Stimulated activated CD8-positive, alpha-beta memory T cell treated with anti-CD3 and anti-CD28 coated beads, Interleukin-15, amount 100 ng/mL, for 24 hours (primary cell): ENCODE measurements at places on chromosomes 16 and 17.

- no peak for DNase-seq
These were observed 26.6 kb upstream of the GINS3 start for GRCh38 chr16:58365623-58366022.

- DNase-seq: no peak
These were observed 162.0 kb downstream of the CHD9 start for GRCh38 chr16:53216798-53217197.

GRCh38 chr17:1557355-1558095 is 5.1 kb downstream of the PITPNA start:
- DNase-seq: no peak

DNA sequence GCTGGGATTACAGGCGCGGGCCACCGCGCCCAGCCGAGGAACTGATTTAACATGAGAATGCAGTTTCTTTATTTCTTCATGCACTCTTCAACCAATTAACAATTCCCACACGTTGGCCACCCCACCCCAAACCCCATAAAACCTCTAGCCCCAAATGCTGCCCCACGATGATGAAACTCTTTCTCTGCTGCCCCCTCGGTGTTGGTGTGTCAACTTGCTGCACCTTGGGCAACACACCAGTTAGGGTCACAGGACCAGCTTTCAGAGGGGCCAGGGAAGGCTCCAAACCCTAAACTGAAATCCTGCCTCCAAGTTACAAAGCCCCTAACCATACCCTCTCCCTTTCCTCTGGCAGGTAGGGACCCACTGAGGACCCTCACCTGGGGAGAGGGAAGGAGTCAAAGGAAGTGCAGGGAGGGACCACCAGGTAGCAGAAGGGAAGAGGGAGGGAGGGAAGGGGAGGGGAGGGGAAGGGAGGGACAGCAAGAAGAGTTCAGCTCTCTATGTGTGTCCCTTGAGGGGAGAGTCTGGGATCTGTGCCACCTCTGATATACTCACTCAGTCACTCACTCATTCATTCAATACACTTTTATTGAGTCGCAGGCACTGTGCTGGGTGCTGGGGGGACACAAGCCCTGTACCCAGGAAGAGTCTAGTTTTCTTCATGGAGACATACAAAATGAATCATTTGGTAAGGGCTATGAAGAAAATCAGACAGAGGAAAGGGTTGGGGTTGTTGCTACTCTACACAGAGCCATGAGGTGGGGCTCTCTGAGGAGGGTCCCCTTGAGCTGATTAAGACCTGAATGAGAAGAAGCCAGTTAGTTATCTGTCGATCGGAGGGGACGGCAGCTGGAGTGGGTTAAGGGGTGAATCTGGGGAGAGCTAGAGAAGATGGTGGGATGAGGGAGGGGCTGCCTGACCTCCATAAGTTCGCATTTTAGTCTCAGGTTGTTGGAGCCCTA is 3.9 kb downstream of the PLXDC1 start:
- no peak for DNase-seq

GRCh38 chr16:89319886-89320781 is 102.6 kb downstream of the ZNF778 start:
- DNase-seq: no peak

- no peak for DNase-seq
These were observed 135.7 kb upstream of the C16orf82 start for GRCh38 chr16:26930786-26931581.

GRCh38 chr17:42354956-42355843 is 33.0 kb downstream of the STAT3 start:
- no peak for DNase-seq

GRCh38 chr16:86597880-86598606 is 19.7 kb downstream of the FOXL1 start:
- no peak for DNase-seq

- DNase-seq: no peak
These were observed 407.6 kb downstream of the TMEM114 start for GRCh38 chr16:8182761-8183160.

GRCh38 chr17:14468858-14469257 is 168.0 kb downstream of the HS3ST3B1 start:
- DNase-seq: no peak

DNA sequence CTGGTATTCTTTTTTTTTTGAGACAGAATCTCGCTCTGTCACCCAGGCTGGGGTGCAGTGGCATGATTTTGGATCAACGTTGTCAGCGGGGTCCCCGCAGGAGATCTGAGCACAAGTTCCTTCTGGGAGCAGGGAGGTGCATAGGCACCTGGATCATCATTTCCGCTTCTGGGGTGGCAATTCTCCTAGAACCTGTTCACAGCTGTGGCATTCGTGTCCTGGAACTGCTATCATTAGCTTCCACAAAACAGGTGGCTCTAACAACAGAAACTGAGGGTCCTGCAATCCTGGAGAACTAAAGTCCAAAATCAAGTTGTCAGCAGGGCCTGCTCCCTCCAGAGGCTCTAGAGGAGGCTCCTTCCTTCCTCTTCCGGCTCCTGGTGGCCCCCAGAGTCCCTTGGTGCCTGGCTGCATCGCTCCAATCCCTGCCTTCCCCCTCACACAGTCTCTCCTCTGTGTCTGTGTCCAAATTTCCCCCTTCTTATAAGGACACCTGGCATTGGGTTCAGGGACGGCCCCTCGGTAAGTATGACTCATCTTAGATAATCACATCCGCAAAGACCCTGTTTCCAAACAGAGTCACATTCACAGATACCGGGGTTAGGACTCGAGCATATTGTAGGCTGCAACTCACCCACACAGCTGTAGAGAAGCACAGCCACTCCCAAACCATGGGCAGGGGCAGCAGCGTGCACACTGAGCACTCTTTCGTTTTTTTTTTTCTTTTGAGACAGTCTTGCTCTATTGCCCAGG is 43.5 kb upstream of the KLHDC4 start:
- DNase-seq: no peak

GRCh38 chr16:23670137-23670776 is 8.4 kb upstream of the PLK1 start:
- no peak for DNase-seq

DNA sequence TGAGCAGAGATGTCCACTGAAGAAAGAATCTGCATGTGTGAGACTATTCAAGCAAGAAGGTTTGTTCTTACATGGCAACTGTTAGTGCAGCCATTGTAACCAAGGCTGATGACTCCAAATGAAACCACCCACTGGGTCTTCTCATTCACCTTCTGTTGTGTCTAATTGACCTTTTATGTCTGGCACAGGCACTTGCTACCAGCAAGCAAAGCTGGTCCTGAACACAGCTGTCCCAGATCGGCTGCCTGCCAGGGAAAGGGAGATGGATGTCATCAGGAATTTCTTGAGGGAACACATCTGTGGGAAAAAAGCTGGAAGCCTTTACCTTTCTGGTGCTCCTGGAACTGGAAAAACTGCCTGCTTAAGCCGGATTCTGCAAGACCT is 3.6 kb downstream of the CDC6 start:
- DNase-seq: no peak

GRCh38 chr17:61279476-61280145 is 120.0 kb upstream of the TBX2 start:
- DNase-seq: no peak

DNA sequence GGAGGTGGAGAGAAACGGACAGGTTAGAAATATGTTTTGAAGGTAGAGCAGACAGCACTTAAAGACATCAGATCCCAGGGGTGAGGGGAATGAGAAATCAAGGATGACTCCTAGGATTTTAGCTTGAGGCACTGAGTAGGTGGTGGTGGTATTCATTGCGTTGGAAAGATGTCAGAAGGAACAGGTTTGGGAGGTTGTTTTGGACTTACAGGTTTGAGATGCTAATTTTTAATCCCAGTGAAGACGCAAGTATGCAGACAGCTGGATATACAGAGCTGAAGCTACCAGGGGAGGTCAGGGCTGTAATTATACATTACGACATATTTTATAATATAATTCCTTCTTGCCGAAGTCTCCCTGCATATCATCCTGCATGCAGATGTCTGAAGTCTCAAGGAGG is 433.3 kb downstream of the XYLT1 start:
- no peak for DNase-seq

DNA sequence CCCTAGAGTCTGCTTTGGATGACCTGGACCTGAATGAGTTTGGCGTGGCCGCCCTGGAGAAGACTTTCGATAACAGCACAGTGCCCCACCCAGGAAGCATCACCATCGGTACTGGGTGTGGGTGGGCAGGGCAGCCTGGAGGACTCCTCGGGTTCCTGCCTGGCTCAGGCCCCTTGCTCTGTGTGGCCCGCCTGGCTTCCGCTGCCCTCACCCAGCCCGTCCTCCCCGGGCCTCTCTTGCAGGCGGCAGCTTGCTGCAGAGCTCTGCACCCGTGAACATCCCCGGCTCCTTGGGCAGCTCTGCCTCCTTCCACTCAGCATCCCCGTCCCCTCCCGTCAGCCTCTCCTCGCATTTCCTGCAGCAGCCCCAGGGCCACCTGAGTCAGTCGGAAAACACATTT is 24.5 kb downstream of the UNC13D start:
- no peak for DNase-seq

DNA sequence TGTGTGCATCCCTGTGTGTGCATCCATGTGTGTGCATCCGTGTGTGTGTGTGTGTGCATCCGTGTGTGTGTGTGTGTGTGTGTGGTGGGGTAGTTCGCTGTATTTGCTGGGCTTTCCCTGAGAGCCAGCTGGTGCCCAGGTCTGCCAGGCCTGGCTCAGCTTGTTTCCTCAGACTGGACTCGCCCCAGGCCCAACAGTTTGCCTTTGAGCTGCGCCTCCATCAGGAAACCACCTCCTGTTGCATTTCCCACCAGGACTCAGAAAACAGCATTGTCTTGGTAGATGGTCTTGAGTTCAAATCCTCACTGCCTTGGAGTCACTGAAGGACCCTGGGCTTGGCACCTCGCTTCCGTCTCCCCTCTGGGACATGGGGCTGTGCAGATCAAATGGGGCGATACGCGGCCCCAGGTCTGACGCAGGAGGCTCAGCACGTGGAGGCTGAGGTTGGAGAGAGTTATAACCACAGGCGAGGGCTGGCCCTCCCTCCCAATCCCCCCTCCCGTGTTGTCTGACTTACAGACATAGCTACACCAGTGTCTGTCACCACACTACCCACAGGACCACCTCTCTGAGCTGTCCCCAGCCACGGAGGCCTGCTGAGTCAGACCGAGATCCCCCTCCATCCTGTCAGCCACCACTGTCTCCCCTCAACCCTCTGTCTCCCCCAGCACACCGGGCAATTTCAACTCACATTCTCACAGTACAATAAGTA is 4.7 kb downstream of the ITGAE start:
- peak; percentile 49 for DNase-seq

GRCh38 chr16:67666032-67666551 is 458 bp downstream of the ENKD1 start:
- DNase-seq: no peak

DNA sequence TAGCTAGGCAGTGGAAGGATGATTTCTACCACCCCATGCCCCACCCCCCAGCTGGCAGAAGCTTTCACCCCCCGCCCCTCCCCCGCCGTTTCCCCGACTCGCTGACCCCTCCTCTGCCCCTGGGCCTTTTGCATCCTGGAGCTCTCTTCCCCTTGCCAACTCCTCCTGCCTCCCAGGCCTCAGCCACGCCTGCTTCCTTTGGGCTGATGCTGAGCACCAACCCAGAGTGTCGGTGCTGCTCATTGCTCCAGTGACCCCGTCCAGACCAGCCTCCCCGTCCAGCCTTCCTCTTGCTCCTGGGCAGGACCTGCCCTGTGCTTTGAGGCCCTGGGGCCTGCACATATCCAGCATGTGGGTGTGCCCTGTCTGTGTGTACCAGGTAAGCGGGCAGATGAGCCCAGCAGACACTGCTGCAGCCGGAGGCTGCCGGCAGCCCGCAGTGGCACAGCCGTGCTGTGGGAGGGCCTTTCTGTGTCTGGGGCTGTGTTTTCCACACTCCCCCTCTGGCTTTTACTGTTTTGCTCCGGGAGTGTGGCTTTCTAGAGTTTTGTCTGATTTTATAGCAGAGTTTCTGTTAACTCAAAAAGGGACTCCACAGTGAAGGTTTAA is 72.9 kb downstream of the JPH3 start:
- DNase-seq: no peak

DNA sequence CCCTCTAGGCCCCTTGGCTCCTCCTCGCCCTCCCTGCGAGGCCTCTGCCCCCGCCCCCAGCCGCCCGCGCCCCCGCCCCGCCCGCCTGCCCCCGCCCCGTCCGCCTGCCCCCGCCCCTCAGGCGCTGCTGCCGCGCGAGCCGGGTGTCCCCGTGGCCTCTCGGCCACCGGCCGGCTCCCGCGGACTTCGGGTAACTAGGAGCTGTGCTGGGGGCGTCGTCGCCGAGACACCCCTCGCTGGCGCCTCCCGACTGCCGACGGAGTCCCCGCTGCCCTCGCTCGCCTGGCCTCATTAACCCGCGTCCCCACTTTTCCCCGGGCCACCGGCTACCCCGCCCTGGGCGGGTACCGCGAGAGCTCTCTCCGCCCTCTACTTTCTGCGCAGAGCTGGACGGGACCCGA is at the start of gene TLCD1:
TSS of gene TLCD1 (minus strand) at position 8 of the 401 bp plus-strand sequence. CDS start 136 bp downstream, outside the sequence.
- no peak for DNase-seq

DNA sequence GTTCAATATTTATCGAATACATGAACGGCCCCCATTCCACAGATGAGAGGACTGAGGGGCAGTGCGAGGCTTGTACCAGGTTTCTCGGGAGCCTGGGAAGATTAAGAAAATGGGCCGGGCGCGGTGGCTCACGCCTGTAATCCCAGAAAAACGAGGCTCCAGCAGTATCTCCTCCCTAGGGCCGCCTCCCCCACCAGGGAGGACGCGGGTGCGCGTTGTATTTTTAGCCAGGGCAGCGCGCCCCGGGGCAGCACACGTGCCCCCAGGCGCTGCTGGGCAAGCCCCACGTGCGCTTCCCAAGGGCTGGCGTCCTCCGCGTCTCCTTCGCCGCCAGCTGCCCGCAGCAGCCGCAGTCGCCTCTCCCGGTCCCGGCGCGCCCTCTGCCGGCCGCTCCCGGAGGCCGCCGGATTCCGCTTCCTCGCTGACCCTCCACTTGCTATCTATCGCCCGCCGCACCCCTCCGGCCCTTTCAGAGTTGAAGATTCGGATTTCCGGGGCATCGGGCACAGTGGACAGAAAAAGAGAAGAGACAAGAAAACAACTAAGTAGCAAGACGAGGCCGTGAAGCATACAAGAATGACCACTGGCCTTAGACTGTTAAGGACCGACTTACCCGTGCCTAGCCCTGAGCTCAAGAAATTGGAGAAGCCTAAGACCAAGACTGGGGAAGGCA is 1.9 kb upstream of the YBX2 start:
- peak; percentile 59 for DNase-seq

DNA sequence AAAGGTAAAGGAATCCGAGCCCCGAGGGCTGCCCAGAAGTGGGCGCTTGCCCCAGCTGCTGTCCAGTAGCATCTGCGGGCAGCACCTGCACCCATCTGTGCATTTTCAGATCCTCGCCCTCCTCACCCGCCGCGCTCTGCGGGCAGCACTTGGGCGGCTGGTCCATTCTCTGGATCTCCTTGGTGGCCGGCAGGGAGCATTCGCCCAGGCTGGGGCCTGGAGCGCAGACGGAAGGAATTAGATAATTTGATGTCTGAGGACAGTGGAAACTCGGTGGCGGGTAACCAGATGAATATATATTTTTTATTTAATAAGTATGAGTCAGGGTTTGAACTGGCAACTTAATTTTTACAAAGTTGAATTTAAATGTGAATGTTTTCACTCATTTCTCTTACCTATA is 88.5 kb downstream of the NPIPB11 start:
- DNase-seq: no peak
